ENCODE measurements at places on chromosomes 12 and 14.

GRCh38 chr14:97960436-97960835 is 1163.3 kb downstream of the VRK1 start:
- DNase-seq = no peak

- DNase-seq = no peak
Measured at GRCh38 chr12:130480887-130481286, 143.2 kb downstream of the PIWIL1 start.

- DNase-seq = peak; percentile 86
Measured at GRCh38 chr14:61553730-61554641, 141.3 kb upstream of the HIF1A start.

- no peak for DNase-seq
Measured at GRCh38 chr12:131844656-131845055, 16.5 kb downstream of the MMP17 start.

DNA sequence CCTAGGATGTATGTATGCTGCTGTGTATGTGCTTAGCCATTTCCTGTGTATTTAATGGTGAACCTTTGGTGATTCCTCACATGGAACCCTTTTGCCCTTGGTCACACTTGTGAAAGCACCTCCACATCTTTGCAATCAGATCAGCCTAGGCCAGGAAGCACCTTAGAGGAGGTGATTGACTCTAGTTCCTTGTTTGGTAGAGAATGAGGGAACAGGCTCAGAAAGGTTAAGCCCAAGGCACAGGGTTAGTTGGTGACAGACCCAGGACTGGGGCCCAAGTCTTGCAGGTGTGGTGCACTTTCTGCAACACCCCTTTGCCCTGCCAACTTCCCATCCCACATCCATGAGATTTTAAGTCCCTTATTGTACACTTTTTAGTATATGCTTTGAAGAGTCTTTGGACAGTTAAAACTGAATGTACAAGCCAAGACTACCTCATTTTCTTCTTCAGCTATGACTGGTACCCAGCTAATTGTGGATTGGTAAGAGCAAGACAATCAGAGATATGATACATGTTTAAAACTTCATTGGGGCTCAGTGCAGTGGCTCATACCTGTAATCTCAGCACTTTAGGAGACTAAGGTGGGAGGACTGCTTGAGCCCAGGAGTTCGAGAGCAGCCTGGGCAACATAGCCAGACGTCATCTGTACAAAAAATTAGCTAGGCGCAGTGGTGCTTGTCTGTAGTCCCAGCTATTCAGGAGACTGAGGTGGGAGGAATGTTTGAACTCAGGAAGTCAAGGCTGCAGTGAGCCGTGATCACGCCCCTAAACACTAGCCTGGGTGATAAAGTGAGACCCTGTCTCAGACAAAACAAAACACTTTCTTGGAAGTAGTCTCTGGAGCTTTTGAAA is 71.1 kb downstream of the RASSF3 start:
- no peak for DNase-seq

GRCh38 chr12:14454098-14454907 is 88.8 kb downstream of the ATF7IP start:
- DNase-seq = peak; percentile 11

DNA sequence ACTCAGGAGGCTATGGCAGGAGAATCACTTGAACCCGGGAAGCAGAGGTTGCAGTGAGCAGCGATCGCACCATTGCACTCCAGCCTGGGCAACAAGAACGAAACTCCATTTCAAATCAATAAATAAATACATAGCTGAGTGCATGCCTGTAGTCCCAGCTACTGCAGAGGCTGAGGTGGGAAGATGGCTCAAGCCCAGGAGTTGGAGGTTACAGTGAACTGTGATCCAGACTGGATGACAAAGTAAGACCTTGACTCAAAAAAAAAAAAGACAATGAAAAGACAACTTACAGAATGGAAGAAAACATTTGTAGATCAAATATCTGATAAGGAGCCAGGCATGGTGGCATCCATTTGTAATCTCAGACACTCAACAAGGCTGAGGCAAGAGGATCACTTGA is 27.6 kb downstream of the ZFYVE1 start:
- no peak for DNase-seq

GRCh38 chr12:43022838-43023237 is 433.3 kb upstream of the PRICKLE1 start:
- no peak for DNase-seq

- DNase-seq = no peak
Measured at GRCh38 chr12:12195081-12195480, 71.8 kb downstream of the LRP6 start.

DNA sequence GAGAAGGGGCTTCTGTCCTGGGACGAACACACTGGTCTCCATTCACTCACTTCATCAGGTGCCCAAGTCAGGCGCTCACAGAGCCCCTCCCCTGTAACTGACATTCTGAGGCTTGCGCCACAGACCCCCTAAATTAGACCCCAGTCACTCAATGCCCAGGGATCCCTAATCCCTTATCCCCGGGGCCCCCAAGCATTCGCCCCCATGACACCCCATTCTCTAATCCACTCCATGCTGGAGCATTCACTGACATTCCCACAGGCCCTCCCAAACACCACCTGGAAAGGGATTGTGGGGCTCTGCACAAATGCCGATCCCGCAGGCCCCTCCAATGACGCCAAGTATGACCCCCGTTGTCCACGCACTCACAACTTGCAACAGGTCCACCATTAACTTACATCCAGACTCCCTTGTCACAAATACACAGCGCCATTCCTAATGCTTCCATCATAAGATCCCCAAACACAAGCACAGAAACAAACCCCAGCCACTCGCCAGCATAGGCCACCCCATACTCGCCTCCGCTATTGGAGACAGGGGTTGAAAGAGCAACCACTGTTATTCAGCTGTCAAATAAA is 1.5 kb downstream of the ZNF605 start:
- DNase-seq = no peak

DNA sequence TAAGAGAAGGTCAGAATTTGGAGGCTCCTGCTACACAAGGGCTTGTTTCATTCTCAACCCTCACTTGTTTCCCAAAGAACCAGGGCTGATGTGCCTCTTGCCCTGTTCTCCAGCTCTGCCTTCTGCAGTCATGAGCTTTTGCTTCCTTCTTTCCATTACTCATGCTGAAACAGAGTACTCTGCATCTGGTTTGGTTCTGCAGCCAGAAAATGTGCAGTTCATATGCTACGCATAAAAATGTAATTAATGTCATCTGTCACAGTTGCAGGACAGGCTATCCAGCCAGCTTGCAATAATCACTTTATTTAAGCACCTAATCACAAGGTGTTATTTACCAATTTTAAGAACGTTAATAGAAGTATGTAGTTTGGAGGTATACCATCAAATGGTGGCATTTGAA is 150.2 kb downstream of the SRGAP1 start:
- peak; percentile 47 for DNase-seq

DNA sequence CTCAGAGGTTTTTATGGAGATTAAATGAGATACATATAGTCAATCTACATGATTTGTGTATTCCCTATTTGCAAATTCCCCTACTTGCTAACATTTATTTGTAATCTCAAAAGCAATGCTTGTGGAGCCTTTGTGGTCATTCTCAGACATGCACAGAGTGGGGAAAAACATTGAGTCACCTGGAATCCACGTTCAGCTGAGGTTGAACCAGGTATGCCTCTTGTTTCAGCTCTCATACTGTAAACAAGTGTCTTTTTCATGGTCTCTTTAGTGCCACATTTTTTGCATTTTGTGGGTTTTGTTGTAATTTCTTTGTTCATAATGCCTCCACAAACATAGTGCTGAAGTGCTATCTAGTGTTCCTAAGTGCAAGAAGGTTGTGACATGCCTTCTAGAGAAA is 181.9 kb downstream of the BCAT1 start:
- DNase-seq = no peak

GRCh38 chr12:7137908-7138307 is 7.7 kb downstream of the CLSTN3 start:
- no peak for DNase-seq

GRCh38 chr14:104248203-104249055 is 110.0 kb downstream of the KIF26A start:
- no peak for DNase-seq

DNA sequence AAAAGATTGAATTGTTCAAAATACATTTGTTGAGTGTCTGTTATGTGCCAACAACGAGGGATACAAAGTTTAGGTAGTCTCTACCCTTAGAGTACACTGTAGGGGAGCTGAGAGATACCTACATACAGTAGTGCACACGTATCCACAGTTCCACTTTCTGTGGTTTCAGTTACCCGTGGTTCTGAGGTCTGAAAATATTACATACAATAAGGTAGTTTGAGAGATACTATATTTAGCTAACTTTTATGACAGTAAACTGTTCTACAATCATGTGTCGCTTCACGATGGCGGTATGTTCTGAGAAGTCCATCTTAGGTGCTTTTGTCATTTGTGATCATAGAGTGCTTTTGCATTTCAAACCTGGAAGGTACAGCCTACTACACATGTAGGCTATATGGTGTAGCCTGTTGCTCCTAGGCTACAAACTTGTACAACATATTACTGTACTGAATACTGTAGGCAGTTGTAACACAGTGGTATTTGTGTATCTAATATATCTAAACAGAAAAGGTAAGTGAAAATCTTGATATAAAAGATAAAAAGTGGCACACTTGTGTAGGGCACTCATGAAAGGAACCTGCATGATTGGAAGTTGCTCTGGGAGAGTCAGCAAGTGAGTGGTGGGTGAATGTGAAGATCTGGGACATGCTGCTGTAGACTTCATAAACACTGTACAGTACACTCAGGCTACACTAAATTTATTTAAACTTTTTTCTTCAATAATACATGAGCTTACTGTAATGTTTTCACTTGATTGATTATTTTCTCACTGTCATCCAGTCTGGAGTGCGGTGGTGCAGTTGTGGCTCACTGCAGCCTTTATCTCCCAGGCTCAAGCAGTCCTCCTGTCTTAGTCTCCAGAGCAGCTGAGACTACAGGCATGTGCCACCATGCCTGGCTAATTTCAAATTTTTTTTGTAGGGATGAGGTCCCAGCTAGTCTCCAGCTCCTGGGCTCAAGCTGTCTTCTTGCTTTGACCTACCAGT is 4.0 kb downstream of the CPSF6 start:
- no peak for DNase-seq

GRCh38 chr12:105773471-105773870 is 365.3 kb downstream of the NUAK1 start:
- no peak for DNase-seq

DNA sequence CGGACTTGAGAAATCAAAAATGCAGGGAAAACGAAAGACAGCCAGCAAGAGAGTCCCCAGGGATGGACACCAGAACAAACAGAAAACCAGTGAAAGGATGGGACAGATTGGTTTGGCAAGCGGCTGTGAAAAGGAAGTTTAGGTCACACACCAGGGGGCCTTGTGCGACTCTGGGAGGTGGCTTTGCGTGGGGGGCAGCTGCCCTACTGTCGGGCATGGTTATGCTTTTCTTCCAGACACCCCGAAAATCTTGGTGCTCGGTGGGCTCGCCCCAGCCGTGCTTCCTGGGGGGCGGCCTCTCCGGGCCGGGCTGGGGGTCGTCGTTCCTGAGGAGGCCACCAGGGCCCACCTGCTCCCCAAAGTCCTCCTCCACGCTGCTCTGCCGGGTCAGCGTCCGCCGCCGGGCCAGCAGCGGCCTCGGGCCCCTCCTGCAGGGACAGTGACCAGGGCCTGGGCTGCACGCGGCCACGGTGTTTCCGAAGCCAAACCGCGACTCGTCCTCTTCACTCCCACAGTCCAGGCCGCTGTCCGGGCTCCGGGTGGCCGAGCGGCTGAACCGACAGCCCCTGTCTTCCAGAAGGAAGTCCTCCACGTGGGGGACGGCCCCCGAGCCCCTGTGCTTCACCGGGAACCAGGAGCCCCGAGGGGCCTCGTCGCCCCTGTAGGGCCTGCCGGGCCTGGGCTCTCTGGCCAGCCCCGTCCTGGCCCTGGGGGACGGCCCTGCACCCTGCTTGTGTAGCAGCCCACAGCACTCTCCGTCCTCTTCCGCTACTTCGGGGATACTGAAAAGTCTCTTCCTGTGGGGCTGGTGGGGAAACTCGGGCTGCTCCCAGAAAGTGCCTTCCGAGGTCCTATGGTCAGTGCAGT is 86.5 kb downstream of the PIWIL1 start:
- DNase-seq = no peak

GRCh38 chr12:31742891-31743290 is 14.1 kb upstream of the AMN1 start:
- no peak for DNase-seq

DNA sequence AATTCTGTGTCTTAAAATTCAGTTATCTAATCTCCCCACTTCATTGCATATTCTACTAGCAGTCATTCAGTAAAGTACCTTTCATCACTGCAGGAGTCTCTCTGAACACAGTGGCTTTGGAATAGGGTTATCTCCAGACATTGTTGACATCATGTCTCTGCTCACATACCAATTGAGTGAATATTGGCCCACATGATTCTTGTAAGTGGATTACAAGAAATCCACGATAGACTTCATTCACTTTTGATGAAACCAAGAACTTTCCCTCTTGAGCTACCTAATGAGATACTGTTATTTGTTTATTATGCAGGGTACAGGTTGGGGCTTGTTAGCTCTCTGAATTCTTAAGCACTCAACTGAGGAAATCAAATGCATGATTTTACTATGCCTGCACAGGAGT is 284.9 kb downstream of the RAD51B start:
- peak; percentile 46 for DNase-seq

DNA sequence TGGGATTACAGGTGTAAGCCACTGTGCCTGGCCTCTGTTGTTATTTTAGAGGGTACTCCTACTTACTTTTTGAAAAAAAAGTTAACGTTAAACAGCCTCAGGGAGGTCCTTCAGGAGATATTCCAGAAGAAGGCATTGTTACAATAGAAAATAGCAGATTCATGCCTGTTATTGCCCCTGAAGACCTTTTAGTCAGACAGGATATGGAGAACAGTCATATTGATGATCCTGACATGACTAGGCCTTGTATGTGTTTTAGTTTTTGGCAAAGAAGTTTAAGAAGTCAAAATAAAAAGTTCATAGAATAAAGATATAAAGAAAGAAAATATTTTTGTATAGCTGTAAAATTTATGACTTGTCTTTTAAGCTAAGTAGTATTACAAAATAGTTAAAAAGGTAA is 45.3 kb downstream of the WASHC3 start:
- no peak for DNase-seq

- DNase-seq = peak; percentile 40
Measured at GRCh38 chr12:71014180-71014785, 93.7 kb upstream of the PTPRR start.

DNA sequence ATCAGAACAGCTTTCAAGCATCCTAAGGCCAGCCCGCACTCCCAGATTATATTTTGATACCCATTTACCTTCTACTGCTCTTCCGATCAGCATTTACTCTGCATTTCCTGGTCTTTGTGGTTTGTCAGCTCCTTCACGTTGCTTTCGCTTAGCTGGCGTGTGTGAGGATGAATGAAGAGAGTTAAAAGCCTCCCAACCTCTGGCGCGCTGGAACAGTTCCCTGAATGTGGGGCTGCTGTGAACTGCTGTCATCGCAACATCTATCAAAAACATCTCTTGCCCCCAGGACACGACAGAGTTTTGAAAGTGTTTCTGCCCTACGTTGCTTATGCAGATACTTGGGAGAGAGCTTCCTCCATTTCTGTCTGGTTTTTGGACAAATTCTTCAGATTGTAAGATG is 129.2 kb downstream of the KCNA5 start:
- DNase-seq = no peak

All from GM03348 (cell line).